ENCODE measurements at places on chromosomes 2 and 18.

DNA sequence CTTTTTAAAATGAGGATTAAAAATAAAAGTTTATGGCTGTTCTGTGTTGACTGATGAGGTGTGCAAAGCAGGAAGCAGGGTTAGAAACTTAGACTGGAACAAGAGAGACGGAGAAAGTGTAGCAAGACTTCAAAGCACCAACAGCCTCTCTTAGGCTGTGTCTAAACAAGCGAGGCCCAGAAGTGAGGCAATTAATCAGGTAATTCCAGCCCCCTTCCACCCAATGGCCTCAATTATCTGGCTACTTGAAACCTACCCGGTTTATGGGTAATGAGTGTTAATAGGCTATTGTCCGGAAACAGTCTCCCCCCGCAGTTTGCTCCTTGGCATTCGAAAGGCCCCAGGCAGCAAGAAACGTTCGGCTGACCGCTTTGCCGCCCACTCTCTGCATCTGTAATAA is 171.7 kb upstream of the MYCN start:
- no peak for DNase-seq

- DNase-seq, result no peak
Observed at GRCh38 chr2:58293056-58293455, 51.9 kb upstream of the FANCL start.

- no peak for DNase-seq
Observed at GRCh38 chr2:167491788-167492187, 603.5 kb downstream of the XIRP2 start.

- DNase-seq, result peak; percentile 46
Observed at GRCh38 chr2:231781798-231782726, 980 bp upstream of the PDE6D start.

DNA sequence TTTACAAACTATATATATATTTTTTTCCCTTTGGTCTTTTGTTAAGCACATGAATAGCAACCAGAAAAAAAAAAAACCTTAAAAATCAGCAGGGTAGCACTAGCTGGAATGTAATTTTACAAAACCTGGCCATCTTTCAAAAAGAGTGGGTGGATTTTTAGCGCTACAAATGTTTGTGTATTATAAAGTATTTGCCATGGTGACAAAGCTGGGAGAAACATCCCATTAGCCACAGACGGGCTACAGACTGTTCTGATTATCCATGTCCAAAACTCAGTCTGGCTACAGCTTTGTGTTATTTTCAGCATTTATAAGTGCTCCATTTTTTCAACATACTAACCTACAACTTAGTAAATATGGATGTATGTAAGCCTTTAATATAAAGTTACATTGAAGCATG is 249.5 kb upstream of the TANK start:
- no peak for DNase-seq

DNA sequence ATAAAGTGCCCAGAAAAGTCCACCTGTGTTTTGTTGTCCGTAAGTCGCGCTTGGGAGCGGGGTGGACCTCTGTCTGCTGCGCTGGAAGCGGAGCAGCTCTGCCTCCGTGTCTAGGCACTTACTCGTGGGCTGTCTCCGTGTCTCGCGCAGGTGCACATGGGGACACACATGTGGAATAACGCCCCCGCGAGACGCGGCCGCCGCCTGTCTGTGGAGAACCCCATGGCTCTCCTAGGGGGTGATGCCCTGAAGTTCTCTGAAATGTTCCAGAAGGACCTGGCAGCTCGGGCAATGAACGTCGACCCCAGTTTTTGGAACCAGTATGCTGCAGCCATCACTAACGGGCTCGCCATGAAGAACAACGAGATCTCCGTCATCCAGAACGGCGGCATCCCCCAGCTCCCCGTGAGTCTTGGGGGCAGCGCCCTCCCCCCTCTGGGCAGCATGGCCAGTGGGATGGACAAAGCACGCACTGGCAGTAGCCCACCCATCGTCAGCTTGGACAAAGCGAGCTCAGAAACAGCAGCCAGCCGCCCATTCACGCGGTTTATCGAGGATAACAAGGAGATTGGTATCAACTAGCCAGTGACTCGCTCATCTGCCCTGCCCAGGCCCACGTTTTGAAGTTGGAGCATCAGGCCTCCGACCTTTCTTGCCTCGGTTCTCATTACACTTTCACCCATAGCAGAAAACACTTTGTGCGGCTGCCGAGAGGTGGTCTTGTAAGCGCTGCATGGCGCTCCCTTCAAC is 17.3 kb downstream of the SALL3 start:
- DNase-seq, result no peak

- DNase-seq, result no peak
Observed at GRCh38 chr2:174615871-174616436, 18.4 kb upstream of the WIPF1 start.

DNA sequence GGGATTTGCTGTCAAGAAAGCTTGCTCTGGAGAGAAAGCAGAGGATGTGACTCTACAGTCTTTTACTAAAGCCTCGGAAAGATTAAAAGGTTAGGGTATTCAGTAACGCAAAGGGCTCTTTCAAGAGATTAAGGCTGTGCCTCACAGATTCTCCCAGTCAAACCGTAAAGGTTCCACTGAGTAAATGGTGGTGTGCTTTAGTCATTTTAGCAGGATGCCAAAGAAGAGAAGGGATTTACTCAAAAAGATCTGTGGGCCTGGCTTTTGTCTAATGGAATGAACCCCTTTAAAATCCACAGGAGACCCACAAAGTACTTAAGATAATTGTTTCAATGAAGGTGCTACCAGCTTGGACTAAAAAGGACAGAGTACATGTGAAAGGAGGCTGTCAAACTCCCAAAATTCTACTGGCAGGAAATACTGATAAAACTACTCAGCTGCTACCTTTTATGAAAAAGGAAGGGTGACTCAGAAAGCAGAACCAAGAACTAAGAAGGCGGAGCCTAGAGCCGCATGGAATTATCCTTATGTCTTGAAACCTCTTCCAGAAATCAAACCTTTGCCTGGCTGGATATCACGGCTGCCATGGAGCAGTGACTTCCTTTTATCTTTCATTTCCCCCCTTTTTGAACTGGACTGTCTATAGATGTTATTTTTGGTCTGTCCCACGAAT is 670.2 kb upstream of the ZEB2 start:
- DNase-seq, result peak; percentile 42

DNA sequence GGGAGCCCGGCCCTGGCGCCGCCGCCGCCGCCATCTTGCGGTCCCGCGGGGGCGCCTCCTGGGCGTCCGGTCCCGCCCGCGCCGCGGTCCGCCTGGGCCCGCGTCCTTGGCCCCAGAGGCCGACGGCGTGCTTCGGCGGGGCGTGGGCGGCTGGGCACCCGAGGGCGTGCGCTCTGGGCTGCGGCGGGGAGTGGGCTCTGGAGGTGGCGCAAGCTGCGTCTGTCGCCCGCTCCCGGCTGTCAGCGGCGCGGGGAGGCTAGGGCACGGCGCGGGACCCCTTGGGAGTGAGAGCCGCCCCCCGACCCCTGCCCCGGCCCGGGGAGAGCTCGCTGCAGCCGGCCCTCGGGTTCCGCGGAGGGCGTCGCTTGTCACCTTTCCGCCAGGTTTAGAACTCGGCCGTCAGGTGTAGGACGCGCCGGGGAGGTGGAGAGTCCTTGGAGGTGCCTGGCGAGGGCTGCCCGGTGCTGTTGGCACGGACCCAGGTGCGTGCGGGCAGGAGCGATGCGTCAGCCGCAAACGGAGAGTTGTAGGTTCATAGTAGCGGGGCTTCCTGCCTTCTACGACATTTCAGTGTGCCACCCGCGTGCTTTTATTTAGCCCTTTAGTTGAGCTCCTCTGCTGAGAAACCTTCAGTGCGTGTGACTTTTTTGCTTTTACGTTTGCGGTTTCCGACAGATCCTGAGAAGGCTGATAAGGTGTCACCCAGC is 921 bp downstream of the VAPA start:
- DNase-seq, result peak; percentile 86

DNA sequence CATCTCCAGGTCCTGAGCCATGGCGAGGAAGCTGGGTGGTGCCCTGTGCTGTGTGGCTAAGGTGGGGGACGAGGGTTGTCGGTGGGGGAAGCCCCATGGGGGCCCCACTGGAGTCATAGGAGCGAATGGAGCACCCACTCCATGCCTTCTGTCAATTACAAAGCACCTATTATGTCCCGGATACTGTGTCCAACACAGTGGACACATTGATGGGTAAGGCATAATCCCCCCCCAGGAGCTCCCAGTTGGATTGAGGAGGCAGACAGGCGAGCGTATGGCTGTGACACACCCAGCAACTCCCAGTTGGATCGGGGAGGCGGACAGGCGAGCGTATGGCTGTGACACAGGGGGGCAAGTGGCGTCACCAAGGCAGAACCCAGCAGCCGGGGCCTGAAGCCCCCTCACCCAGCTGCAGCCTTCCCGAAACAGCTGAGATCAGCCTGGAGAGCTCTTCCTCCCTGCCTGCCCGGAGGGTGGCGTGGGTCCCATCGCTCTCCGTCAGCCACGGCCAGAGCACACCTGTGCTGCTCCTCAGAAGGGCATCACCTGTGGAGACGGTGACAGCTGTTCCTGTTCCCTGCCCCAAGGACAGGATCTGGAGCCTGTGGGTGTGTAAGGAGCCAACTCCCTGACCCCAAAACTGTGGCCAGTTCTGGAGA is 69.6 kb downstream of the HPCAL1 start:
- DNase-seq, result no peak

DNA sequence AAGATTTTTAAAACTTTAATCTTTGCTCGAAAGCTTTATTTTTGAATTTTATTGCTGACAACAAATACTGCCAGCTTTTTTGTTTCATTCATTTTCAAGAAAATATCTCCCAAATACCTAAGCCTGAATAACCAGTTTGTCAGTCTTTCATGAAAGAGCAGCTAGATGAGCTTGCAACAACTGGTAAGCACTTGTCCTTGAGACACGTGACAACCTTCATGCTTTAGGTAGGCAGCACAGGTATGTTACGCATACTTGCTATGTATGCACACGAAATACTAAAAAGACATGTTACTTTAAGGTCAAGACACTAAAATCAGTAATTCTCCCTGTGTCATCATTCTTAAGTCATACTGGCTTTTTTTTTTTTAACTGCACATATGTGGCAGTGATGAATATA is 12.3 kb downstream of the CEBPZ start:
- no peak for DNase-seq

GRCh38 chr18:46736135-46736534 is 20.7 kb downstream of the ST8SIA5 start:
- DNase-seq, result no peak

DNA sequence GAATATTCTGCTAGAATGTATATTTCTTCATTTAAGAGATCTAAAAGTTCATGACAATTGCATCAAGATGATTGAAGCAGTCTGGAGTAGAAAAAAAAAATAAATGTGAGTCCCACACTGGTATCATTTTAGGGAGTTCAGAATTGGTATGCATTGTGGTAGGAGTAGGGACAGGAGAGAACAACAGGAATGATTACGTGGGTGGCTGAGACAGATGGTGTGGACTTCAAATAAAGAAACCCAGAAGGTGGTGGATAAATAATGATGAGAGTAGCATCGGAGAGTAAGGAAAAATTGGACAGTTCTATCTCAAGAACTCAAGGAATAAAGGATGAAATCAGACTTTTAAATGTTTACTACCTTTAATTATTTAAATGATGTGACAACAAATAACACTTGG is 289.6 kb downstream of the GALNT13 start:
- DNase-seq, result no peak

DNA sequence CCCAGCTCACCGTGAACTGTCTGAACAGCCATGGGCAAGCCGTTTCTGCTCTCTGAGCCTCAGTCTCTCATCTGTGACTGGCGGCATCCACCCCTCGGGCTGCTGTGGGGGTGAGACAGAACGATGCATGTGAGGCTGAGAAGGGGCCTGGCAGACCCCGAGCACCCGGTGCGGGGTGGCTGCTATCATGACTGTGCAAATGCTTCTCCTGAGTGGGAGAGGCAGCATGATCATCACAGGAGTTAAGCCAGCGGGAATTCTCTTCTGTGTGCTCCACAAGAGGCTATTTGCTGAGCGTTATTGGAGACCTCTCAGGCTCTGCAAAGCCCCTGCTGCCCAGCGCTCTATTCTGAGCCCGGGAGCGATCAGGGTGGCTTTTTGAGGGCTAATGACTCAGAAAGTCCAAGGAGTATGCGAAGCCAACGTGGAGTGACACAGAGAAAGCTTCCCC is 45.8 kb upstream of the ID2 start:
- no peak for DNase-seq

DNA sequence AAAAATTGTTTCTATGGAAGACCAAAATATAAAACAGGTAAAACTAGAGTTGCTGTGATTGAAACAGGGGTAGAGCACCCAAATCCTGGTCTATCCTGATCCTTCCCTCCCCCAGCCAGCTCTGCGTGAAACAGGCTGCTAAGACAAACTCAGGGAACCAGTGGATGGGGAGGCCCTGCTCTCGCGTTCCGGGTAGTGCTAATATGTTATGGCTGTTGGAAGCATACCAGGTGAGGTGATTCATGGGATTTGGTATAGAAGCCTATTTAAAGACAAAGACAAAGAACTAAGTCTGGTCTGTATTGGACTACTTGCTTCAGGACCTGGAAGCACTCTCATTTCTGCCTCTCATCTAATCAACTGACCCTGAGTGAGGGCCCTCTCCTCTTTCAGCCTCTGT is 63.0 kb upstream of the CCBE1 start:
- no peak for DNase-seq

DNA sequence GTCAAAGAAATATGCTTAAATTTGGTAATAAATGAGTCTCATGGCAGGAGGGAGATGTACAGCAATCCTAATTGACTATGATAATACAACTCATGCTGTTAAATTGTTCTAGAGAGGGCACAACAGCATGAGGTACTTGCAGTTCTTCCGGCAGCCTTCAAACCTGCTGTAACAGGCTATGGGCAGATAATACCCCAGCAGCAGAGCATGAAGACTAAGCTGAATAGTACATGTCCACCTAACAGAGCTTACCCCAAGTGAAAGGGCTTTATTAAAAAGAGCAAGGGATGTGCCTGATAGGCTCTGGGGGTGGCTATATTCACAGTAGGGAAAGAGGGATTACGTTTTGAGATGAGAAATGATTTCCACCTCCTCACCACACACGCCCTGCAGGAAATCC is 28.9 kb downstream of the MRO start:
- DNase-seq, result no peak

DNA sequence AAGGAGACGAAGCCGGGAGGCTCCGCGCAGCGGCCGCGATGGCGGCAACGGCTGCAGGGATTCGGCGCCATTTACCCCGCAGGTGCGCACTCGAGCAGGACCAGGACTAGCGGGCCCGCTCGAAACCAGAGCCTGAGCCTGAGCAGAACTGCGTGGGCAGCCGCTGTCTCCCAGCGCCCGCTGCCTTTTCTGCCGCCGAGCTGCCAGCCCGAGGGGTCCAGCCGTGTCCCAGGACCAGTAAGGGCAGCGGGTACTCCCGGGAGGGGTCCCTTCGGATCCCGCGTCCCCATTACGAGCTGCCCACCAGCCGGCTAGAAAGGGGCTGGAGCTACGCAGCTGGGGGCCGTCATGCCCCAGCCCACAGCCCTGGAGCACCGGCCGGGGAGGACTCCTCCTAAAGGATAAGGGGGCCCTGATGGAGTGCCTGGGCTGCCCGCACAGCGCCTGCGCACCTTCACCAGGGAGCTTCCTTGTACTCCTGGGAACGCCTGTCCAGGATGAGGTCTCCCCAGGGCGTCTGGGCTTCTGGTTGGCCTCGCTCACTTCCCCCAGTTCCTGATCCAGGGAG is 9.9 kb downstream of the ALPP start:
- no peak for DNase-seq

GRCh38 chr2:26609205-26609631 is 31.9 kb downstream of the CIB4 start:
- DNase-seq, result no peak

GRCh38 chr2:26562811-26563645 is 78.1 kb downstream of the CIB4 start:
- peak; percentile 2 for DNase-seq

- DNase-seq, result no peak
Observed at GRCh38 chr2:158101384-158101926, at the start of gene UPP2. UPP2 (plus strand) TSS chr2:158101876; CDS start chr2:158102064, 188 bp downstream.

- DNase-seq, result no peak
Observed at GRCh38 chr18:34203866-34204265, 20.8 kb downstream of the NOL4 start.

Measured in suppressor macrophage treated with lipopolysaccharide for 1 hour (primary cell).